ENCODE measurements at places on chromosomes 16 and 17.

- no peak for DNase-seq
These were observed 8.6 kb downstream of the CARHSP1 start for GRCh38 chr16:8859913-8860881.

- no peak for DNase-seq
These were observed 16.8 kb downstream of the MARCHF10 start for GRCh38 chr17:62791235-62791734.

DNA sequence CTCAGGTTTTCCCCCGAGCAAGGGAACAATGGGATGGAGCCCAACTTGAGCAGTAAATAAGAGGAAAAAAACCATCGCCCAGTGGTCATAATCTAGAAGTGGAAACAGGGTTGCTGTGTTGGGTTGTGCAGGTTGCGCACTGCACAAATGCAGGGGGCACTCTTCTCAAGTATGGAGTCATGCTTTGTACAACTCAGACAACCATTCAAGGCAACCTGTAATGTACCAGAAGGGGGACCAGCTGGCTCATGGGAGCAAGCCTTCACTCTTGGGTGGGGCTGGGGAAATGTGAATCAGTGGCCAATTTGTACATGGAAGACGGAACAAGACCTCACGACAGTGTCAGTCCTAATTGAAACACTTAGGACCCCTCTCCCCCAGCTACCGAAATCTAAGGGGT, 23.9 kb upstream of the LITAF start:
- no peak for DNase-seq

DNA sequence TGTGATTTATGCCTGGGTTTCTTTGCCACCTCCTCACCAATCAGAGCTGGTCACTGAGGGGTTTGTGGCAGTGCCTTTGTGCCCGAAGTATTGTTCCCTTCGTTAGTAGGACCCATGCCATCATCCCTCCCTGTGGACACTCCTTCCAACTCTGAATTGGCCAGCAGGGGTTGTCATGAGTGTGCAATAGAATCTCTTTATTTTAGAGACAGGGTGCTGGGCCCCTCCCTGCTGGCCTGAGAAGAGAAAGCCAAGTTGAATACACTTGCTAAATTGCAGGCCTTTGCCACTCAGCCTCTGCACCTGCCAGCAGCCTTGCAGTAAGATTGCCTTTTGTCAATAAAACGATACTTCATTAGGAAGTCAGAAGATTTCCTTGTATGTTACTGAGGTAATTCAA, 40.7 kb upstream of the SLC12A3 start:
- DNase-seq, result no peak

DNA sequence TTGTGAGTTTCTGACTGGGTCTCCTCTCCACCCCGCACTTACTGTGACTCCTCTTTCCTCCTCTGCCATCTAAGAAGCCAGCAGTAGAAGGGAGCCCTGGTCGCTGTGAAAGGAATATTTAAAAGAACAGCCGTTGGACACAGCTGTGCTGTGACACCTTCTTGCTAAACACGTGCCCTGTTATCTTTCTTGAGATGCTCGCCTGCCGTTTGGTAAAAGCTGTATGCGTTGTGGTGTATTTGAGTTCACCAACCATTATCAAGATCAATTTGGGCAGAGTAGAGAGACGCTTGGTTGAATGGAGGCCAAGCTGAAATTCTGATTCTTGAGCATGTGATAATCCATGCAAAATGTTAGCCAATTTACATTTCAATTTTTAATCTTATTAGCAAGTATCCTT, 3.8 kb downstream of the GID4 start:
- no peak for DNase-seq

DNA sequence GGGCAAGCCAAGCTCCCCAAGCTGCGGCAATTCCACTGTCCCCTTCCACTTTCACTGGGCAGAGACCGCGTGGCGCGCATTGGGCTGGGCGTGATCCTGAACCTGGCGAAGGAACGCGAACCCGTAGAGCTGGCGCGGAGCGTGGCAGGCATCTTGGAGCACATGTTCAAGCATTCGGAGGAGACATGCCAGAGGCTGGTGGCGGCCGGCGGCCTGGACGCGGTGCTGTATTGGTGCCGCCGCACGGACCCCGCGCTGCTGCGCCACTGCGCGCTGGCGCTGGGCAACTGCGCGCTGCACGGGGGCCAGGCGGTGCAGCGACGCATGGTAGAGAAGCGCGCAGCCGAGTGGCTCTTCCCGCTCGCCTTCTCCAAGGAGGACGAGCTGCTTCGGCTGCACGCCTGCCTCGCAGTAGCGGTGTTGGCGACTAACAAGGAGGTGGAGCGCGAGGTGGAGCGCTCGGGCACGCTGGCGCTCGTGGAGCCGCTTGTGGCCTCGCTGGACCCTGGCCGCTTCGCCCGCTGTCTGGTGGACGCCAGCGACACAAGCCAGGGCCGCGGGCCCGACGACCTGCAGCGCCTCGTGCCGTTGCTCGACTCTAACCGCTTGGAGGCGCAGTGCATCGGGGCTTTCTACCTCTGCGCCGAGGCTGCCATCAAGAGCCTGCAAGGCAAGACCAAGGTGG, 9.8 kb downstream of the SARM1 start:
- no peak for DNase-seq

GRCh38 chr16:88468275-88469129, 15.4 kb downstream of the ZFPM1 start:
- no peak for DNase-seq

DNA sequence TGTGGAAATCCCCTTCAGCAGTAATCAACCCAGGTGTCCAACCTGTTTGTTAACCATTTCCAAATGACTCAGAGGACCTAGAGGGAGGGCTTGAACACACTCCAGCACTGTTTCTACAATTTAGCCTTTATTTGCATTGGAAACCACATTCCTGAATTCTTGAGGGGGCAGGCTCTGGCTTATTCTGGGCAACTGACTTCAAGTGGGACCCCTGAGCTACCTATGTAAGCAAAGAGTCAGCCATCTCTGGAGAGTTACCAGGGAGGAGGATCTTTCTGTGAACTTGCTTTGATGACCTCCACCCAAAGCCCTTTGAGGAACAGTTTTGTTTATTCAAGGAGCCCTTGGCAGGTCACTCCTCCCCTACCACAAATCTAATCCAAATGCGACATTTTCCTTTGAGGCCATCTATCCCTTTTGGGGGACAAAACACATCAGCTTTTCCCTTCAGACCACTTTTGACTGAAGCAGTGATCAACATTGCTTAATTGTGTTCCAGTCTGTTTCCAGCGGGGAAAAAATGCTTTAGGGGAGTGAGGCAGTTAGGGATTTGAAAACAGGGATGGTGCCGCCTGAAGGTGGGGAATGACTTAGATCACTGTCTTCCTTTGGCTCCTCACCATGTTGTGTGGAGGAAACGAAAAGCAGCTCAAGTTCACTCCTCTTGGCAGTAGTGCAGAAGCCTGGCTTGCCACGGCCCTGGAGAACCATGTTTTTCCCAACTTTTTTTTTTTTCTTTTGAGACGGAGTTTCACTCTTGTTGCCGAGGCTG, 46.2 kb downstream of the TUBD1 start:
- DNase-seq, result no peak
